AG09319 (cell line): ENCODE measurements at places on chromosomes 7 and 10.

DNA sequence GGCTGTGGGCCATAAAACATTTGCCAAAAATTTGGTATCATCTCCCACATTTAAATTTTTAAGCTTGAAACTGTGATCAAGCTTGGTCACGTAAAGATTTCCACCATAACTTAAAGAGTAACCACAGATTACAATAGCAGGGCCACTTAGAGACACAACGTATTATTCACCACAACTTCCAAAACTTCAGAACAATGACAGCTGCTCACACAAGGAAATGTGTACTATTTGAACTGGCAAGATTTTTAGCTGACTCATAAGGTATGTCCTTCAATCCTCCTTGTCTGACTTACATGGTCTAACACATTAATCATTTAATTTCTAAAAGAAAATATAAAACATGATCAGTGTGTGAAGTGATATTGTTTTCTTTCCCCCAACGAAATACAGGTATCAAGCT is 234.5 kb downstream of the PARD3 start:
- no peak for DNase-seq

DNA sequence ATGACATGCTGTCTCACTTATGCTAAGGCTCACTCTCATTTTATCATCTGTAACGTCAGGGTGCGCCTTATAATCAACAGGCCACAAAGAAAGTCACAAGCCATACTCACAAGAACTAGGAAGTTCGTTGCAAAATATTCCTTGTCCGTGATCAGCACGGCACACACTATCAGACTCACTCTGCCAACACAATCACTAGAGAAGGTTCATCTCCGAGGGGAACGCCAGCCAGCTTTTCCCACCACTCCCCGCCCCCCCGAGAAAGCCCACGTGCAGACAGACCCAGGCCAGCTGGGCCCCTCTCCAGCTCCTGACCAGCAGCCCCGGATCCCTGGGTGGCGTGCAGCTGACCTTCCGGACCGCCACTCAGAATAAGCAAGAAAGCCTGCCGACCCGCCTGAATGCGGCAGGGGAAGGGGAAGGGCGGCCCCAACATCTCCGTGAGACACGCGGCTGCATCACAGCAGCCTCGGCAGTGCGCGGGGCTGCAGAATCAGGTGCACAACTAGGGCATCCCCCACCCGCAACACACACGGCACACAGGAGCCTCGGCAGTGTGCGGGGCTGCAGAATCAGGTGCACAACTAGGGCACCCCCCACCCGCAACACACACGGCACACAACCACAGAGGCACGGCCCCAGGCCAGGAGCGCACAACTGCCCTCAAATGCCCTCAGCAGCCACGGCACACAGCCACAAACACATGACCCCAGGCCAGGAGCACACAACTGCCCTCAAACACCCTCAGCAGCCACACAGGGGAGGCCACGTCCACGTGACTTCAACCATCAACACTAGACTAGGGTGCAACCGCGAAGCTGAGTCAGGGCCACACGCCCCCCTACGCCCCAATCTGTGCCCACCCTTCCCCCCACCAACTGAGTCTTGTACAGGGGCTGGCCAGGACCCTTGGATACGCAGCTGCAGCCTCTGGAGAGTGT is 2.5 kb upstream of the GPR146 start:
- no peak for DNase-seq

DNA sequence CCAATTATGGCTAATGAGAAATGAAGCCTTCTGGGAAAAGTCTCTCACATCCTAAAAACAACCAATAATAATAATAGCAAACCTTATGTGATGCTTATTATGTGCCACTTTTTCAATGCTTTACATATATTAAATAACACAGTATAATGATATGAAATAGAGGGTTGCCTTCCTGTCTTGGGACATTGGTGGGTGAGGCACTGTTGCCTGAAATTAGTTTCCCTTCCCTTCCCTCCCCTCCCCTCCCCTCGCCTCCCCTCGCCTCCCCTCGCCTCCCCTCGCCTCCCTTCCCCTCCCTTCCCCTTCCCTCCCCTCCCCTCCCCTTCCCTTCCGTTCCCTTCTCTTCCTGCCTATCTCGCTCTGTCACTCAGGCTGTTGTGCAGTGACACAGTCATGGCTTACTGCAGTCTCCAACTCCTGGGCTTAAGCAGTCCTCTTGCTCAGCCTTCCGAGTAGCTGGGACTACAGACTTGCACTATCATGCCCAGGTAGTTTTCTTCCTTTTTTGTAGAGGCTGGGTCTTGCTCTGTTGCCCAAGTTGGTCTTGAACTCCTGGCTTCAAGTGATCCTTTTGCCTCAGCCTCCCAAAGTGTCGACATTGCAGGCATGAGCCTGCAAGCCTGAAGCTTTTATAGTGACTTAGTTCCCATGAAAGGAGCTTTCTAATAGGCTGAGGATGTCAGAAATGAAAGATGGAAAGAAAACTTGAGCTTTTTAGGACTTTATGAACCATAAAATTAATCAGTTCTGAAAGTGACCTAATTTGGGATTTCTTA is 47.9 kb downstream of the PHTF2 start:
- no peak for DNase-seq

DNA sequence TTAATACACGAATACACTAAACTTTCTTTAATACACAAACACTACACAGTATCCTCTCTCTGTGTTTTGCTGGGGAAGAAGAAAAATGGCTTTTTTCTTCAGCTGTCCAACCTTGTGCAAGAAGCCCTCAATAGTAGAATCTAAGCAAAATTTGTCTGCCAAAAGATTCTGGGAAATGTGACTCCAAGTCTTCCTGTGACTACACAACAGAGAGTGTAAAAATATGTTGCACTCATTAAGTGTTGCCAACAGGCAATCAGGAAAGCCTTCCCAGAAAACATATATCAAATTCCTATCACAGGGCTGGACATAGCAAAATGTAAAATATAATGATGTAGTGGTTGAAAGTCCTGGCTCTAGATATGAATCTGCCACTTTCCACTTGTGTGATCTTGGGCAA is 825.1 kb upstream of the ZWINT start:
- DNase-seq: no peak

DNA sequence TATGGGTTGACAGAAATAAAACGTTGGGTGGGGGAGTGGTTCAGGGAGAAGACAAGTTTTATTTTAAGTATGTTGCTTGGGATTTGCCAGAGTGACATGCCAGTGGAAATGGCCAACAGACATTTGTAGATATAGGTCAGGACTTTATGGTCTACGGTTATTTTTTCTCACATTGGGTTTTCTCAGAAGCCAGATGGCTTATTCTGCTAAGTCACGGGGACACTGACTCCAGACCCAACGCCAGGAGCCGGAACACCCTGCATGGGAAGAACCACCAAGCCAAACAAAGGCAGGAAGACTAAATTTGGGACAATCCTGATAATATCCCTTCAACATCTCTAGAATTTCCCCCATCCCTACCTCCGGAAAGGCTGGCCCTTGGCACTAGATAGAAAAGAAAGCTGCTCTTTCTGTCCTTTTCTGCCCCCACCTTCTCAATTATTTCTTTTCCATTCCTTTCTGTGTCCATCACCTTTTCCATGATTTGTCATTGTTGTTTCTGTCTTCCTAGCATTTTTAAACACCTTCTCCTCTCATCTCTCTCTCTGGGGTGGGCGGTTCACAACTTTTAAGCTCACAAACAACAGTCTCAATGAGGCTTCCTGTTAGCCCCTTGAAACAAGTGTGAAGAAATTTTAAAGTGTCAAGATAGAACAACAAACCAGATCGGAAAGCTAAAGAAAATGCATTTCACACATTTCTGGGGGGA is 44.7 kb downstream of the TBXAS1 start:
- DNase-seq: no peak

DNA sequence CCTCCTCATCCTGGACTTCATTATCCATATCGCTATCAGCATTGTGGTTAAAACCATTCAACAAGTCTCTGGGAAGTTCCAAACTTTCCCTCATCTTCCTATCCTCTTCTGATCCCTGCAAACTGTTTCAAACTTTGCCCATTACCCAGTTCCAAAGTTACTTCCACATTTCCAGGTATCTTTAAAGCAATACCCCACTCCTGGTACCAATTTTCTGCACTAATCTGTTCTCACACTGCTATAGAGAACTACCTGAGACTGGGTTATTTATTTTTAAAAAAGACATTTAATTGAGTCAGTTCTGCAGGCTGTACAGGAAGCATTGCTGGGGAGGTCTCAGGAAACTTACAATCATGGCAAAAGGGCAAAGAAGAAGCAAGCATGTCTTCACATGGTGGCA is 147.3 kb downstream of the ARL4A start:
- DNase-seq: no peak

DNA sequence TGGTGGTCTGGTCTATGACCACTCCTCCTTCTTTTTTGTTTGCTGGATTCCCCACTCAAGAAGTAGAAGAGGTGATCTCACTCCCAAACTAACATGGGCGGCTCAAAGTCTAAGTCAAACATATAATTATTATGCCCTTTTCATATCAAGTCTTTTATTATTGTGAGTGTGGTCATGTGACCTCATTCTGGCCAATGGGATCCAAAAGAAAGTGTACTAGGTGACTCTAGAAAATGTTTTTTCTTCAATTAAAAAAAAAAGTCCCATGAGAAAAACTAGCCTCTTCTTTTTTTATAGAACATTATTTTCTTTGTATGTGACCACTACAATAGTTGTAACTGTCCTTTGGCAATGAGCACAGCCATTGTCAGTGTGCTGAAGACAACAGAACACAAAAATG is 772.7 kb downstream of the KCNMA1 start:
- no peak for DNase-seq

- no peak for DNase-seq
These were observed 14.4 kb upstream of the AHCYL2 start for GRCh38 chr7:129210256-129210988.

DNA sequence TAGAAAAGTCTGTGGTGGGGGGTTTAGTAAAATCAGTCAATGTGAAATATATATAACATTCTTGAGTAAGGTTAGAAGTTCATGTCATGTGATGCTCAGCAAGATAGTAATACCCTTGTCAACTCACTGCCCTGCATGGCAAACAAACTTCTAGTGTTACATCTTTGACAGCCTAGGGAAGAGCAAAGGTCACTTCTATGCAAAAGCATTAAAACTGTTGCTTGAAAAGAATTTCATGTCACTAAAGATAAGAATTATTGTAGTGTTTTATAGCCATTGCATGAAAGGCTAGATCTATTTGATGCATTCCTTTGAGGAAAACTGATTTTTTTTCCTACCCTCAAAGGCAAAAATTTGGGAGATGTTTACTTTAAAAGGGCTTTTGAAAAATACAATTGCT is 176.0 kb downstream of the SKAP2 start:
- no peak for DNase-seq

- no peak for DNase-seq
These were observed 357.5 kb upstream of the LRGUK start for GRCh38 chr7:133769668-133770067.

DNA sequence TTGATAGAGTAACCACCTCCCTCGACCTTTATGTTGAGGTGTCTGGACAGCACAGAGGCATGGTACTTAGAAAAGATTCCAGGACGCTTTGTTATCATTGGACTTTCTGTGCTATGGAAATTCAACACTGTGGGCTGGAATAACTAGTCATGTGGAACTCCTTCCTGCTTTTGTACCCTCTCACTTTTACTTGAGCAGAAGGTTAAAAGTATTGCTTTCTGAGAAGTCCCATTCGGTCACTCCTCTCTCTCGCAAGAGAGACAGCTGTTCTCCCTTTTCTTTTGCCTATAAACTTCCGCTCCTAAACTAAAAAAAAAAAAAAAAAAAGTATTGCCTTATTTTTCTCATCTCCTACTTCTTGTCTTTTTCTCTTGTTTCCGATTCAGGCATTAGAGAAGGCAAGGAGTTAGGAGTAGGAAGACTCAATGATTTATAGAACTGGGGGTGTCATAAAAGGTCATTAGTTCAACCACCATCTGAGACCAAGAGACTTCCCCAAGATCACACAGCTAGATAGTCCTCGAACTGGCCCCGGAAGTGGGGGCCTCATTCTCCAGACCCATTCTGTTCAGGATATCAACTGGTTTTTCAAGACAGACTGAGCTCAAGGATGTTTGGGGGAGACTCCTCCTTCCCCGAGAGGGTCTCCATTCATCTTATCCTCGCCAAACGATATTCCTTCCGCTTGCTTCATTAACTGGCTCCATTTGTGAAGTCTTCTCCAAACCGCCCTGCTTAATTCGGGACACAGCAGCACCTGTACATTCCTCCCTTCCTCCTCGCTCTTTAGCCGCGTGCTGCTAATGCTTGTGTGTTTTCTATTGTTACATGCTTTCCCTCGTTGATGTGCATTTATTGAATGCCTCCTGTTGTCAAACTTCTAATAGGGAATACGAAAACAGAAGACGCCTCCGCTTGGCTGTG is 995 bp upstream of the INPP5F start:
- no peak for DNase-seq

GRCh38 chr10:5071411-5072198 is 22.6 kb upstream of the AKR1C3 start:
- peak; percentile 89 for DNase-seq

DNA sequence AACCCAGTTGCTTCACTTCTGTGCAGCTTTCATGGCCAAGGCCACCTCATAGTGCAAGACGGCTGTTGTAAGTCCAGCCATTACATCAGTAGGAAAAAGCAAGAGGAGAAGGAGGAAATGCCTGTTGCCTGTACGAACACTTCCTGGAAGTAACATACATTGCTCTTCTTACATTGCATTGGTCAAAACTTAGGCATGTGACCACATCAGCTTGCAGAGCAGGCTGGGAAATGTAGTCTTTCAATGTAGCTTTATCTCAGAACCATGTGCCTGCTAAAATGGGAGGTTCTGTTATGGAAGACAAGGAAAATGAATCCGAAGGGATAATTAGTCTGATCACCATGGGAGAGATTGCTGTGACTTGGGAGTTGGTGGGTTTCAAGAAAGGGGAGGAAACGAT is 4.3 kb downstream of the SLC29A3 start:
- DNase-seq: no peak

GRCh38 chr10:20673175-20673574 is 223.9 kb downstream of the NEBL start:
- DNase-seq: no peak

- no peak for DNase-seq
These were observed 29.6 kb upstream of the ZNF273 start for GRCh38 chr7:64873517-64873916.

DNA sequence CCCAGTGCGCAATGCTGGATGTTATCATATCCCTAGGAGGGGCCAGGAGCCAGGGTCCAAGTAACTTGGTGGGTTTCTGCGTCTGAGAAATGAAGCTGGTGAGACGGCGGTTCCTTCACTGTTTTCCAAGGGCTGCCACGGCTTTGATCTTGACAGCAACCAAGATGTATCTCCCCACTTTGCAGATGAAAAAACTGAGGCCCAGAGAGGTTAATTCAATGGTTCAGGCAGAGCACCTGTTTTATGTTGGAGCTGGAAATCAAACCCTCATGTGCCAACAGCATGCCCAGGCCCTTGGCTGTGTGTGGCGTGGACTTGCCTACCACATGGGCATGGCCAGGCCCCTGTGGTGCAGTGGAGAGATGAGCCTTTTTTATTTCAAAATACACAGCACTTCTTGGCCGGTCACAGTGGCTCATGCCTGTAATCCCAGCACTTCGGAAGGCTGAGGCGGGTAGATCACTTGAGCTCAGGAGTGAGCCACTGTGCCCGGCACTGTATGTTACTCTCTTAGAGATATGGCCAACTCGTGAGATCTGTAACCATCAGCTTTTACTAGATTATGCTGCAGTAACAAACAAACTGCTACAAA is 225.2 kb upstream of the SH2B2 start:
- DNase-seq: no peak

GRCh38 chr7:18859318-18859717 is 258.1 kb downstream of the TWIST1 start:
- no peak for DNase-seq
